ENCODE measurements at places on chromosomes 1 and 21.

GRCh38 chr1:99180343-99180808 lies 83.9 kb upstream of the PLPPR4 start:
- no peak overlapping the region for H3K27ac ChIP-seq
- peak; percentile 9 for DNase-seq
- no peak overlapping the region for H3K4me3 ChIP-seq
- no peaks in the 10 kb centered on the region for H3K36me3 ChIP-seq

DNA sequence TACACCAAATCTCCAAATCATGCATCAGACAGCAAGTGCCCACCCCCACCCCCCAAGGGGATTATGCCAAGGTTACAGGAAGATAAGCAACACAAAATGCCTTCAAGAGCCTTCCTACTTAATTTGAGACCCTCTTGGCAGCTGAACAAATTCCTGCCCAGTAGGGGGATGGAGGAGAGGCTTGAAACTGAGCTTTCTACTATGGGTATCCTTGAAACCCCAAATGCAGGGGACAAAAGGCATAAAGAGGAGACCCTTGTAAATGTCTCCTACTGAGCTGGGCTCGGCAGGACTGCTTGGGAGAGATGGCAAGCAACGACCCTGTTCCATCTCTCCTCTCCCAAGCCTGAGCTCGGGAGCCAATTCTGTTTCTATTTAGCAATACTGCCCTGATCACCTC lies 3.5 kb downstream of the SLC41A1 start:
- H3K4me1 ChIP-seq: peaks cover 83% of the 10 kb centered on the region
- DNase-seq: no peak
- H3K36me3 ChIP-seq: no peaks in the 10 kb centered on the region
- H3K27me3 ChIP-seq: no peaks in the 10 kb centered on the region
- no peak overlapping the region for H3K27ac ChIP-seq
- peak overlapping the region; percentile 90 for H3K4me3 ChIP-seq

DNA sequence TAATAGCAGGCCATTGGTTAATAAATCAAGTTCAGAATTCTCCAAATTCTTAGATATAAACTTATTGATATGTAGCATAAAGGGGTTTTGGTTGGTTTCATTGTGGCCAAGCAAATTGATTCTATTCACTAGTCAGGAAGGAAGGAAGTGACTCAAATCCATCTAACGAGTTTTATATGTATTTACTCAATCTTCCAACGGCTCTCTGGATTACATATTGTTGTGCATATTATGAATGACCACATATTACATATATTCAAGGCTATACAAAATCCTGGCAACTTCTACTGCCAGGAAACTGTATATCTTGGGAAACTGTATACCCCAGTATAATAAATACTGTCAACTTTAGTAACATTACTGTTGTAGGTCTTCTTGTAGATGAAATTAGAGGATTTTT lies 20.1 kb upstream of the PDE4B start:
- no peaks in the 10 kb centered on the region for H3K4me1 ChIP-seq
- H3K27me3 ChIP-seq: no peaks in the 10 kb centered on the region
- H3K36me3 ChIP-seq: no peaks in the 10 kb centered on the region
- DNase-seq: no peak

- peak within 1 kb of the TSS; percentile 41 for H3K4me3 ChIP-seq
- no peak for DNase-seq
- H3K4me1 ChIP-seq: no peaks in the 10 kb centered on the region
- no peaks in the 10 kb centered on the region for H3K27me3 ChIP-seq
- no peak within 1 kb of the TSS for H3K27ac ChIP-seq
These were observed at the start of gene LAX1 for GRCh38 chr1:203765029-203765837. TSS of gene LAX1 (plus strand) at chr1:203765183. CDS start at chr1:203765566, 383 bp downstream.

DNA sequence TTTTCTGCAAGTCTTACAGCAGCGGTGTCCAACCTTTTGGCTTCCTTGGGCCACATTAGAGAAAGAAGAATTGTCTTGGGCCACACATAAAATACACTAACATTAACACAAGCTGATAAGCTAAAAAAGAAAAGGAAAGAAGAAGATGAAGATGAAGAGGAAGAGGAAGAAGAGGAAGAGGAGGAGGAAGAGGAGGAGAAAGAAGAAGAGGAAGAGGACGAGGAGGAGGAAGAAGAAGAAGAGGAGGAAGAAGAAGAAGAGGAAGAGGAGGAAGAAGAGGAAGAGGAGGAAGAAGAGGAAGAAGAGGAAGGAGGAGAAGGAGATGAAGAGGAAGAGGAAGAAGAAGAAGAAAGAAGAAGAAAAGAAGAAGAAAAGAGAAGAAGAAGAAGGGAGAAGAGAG lies 230.7 kb downstream of the DENND1B start:
- H3K4me1 ChIP-seq: no peaks in the 10 kb centered on the region
- no peak for DNase-seq
- no peaks in the 10 kb centered on the region for H3K36me3 ChIP-seq
- H3K27ac ChIP-seq: no peak overlapping the region
- no peak overlapping the region for H3K4me3 ChIP-seq

GRCh38 chr1:111204983-111205713 lies 4.7 kb upstream of the DENND2D start:
- DNase-seq: no peak
- peak overlapping the region; percentile 83 for H3K4me3 ChIP-seq
- no peaks in the 10 kb centered on the region for H3K27me3 ChIP-seq
- H3K4me1 ChIP-seq: no peaks in the 10 kb centered on the region
- no peak overlapping the region for H3K27ac ChIP-seq

- DNase-seq: no peak
- H3K4me3 ChIP-seq: peak overlapping the region; percentile 74
- H3K36me3 ChIP-seq: no peaks in the 10 kb centered on the region
- H3K27ac ChIP-seq: peak overlapping the region; percentile 66
- H3K4me1 ChIP-seq: peaks cover 20% of the 10 kb centered on the region
These were observed 162.6 kb downstream of the RUNX1 start for GRCh38 chr21:34886240-34887104.
